ENCODE measurements at places on chromosomes 2 and 18. TPM values are rescaled to one million over a fixed set of nuclear protein-coding genes. Genes with fewer than 3 reads are reported as not detected.

SKA1 gene
- total RNA-seq, result 2.9 TPM

SP100 gene
- 88.1 TPM for total RNA-seq

EPB41L3 gene
- 68.9 TPM for total RNA-seq

KCNF1 gene
- total RNA-seq, result 2.6 TPM

MERTK gene
- total RNA-seq, result 8.4 TPM

CREB1 gene
- total RNA-seq, result 69.6 TPM

SPATA3 gene
- not detected for total RNA-seq

TUBA3E gene
- not detected for total RNA-seq

ACMSD gene
- total RNA-seq, result 3.1 TPM

IL1RL1 gene
- total RNA-seq, result 4.6 TPM

LAMA3 gene
- total RNA-seq, result 50.6 TPM

SPEG gene
- 61.9 TPM for total RNA-seq

REG1B gene
- total RNA-seq, result 1.4 TPM

CFAP65 gene
- total RNA-seq, result 2.9 TPM

RAD51AP2 gene
- 11.6 TPM for total RNA-seq

MARCHF4 gene
- total RNA-seq, result 1.9 TPM

CTDP1 gene
- 16.1 TPM for total RNA-seq

RFTN2 gene
- 18.1 TPM for total RNA-seq

FAM110C gene
- total RNA-seq, result 7.7 TPM

DSG1 gene
- total RNA-seq, result 26.5 TPM

SERPINB10 gene
- 0.96 TPM for total RNA-seq

CASP8 gene
- 41.2 TPM for total RNA-seq

ACOXL gene
- total RNA-seq, result 6.0 TPM

SNORC gene
- 0.24 TPM for total RNA-seq

RAB6C gene
- total RNA-seq, result 1.9 TPM

CXCR1 gene
- total RNA-seq, result 2.9 TPM

SGPP2 gene
- total RNA-seq, result 1.2 TPM

CCDC142 gene
- 35.2 TPM for total RNA-seq

GKN2 gene
- 0.96 TPM for total RNA-seq

CHRNG gene
- not detected for total RNA-seq

KYNU gene
- total RNA-seq, result 4.3 TPM

ADRA2B gene
- total RNA-seq, result 1.9 TPM

SLC38A11 gene
- total RNA-seq, result 9.9 TPM

FBLN7 gene
- 1.2 TPM for total RNA-seq

GCKR gene
- total RNA-seq, result not detected

IL1R2 gene
- total RNA-seq, result 3.6 TPM

ABI2 gene
- total RNA-seq, result 34.7 TPM

ACVR1C gene
- 2.4 TPM for total RNA-seq

ROCK1 gene
- 59.5 TPM for total RNA-seq

LDLRAD4 gene
- total RNA-seq, result 104 TPM

PJVK gene
- total RNA-seq, result 18.1 TPM

SLC9A4 gene
- 1.2 TPM for total RNA-seq

ABCG8 gene
- total RNA-seq, result 0.96 TPM

DCDC2C gene
- 1.7 TPM for total RNA-seq

LINC00305 gene
- total RNA-seq, result not detected

RGPD4 gene
- 2.2 TPM for total RNA-seq

RAX gene
- 3.4 TPM for total RNA-seq

DES gene
- 2,247 TPM for total RNA-seq

LHCGR gene
- 2.6 TPM for total RNA-seq

CSRNP3 gene
- total RNA-seq, result 10.4 TPM

MFSD2B gene
- 0.48 TPM for total RNA-seq

CREG2 gene
- total RNA-seq, result 3.6 TPM

TMEM169 gene
- total RNA-seq, result 0.48 TPM
